ENCODE measurements at places on chromosomes 6 and 20. TPM values are rescaled to one million over a fixed set of nuclear protein-coding genes. Genes with fewer than 3 reads are reported as not detected.

DNA sequence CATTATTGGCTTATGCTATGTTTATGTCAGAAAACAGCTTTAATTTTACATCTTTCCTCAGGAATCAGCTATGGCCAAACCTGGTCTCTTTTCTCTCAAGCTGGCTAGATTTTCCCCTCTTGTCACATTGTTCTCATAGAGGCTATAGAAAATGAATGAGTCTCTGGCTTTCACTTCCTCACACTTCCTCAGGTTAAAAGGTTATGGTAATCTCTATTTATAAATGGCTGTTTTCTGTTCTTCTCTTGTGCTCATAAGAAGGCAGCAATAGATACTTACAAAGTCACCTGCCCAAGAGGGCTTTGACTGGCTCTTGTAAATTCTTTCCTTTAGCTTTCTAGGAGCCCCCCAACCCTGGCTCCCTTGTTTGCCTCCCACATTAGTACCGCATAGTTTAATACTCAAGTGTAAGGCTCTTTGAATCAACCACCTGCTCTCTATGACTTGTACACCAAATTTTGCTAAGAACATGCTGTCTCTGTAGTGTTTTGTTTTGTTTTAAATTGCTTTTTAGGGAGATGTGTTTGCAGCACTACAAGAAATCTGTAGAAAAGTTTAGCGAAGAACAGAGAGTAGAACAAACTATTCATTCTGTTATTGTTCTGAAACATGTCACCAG is 897.4 kb upstream of the CITED2 start:
- no peak for DNase-seq

DNA sequence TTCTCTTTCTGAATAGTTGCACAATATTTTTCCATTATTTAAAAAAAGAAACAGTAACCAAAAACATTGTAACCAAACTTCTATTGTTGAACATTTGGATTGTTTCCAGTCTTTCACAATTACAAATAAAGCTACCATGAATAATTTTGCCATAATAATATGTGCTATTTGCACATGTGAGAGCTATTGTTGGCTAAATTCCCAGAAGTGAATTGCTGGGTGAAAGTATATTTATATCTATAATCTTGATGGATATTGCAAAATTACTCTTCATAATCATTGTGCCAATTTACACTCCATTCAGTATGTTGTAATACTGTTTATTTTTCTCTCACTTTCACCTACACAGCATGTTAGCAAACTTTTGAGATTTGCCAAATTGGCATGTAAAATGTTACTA is 36.6 kb upstream of the SLC22A16 start:
- DNase-seq: no peak

DNA sequence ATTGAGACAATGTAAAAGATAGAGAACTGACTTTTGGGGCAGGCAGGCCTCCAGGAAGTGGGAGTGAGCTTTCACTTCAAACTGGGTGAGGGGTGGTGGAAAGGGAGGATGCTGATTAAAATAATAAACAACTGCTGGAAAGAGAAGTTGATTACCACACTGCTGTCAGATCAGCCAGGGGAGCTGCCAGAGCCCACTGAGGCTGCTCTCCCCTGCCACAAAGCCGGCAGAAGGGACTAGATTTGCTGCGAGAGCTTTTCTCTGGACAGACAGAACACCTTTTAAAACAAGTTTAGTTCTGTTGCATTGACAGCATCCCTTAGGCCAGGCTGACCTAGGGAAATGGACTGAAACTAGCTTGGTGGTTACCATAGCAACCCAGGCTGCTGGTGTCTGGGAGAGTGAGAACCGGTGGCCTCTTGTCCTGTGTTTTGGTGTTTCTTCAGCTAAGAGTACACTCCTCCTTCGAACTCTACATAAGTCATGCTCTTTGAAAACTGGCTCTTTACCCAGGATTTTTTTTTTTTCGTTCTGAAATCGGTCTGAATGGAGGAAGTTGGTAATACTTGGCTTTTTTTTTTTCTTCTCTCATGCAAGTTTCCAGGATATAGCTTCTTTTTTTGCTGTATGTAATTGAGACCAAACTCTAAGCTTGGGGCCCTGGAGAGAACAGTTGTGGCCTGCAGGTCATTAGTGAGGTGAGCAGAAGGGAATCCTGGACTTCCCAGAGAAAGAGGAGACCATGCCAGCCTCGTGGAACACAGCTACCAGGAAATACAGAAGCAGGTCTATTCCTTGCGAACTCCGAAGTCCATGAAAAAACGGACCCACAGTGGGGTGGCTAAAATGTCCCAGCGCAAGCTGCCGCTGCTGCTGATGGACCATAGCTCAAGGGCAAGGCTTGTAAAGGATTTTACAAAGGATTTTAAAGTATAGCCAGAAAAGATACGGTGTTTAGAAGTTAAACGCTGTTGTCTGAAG is 374.4 kb downstream of the UTRN start:
- no peak for DNase-seq

GRCh38 chr20:42492290-42492689 is 697.4 kb downstream of the PTPRT start:
- no peak for DNase-seq

- no peak for DNase-seq
Observed at GRCh38 chr6:118985123-118985830, 50.3 kb upstream of the MCM9 start.

GRCh38 chr6:154245506-154245905 is 111.1 kb downstream of the IPCEF1 start:
- no peak for DNase-seq

DNA sequence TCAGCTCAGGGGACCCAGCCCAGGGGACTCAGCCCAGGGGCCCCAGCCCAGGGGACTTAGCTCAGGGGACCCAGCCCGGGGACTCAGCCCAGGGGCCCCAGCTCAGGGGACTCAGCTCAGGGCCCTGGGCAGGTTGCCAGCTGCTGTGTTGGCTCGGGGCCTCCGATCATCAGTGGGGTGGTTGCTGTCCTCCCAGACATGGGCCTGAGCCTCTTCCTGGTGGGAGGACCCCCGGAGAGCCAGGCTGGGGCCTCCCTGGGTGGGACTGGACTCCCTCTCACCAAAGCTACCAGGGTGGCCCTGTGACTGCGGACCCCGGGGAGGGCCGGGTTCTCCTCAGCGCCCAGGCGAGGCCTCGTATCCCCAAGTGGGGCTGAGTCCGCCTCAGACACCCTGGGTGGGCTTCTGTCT is 4.4 kb downstream of the COL20A1 start:
- no peak for DNase-seq

WFDC5 gene
- total RNA-seq: not detected

DNA sequence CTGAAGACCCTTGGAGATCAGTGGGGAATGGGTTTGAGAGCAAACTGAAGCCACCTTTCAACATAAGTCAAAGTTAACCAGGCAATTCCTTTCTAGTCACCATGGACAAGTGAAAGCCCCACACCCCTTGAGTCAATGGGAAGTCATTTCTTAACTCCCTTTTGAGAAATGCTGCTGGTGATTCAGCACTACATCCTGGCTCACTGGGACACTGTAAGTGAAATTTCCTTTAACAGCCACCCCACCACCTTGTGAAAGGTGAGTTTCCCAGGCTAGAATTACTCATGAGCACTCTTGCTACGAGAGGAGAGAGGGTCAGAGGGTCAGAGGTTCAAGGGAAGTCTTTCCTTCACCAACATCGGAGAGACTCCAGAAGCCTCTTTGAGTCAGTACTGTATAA is 93.3 kb upstream of the MARCKS start:
- DNase-seq: no peak

- no peak for DNase-seq
Observed at GRCh38 chr20:17845701-17846475, 122.7 kb downstream of the SNX5 start.

GRCh38 chr6:169851641-169852503 is 100.5 kb downstream of the ERMARD start:
- DNase-seq: no peak

- no peak for DNase-seq
Observed at GRCh38 chr20:57622201-57622570, 2.0 kb upstream of the ZBP1 start.

- no peak for DNase-seq
Observed at GRCh38 chr6:16227048-16227562, 11.3 kb upstream of the GMPR start.

DNA sequence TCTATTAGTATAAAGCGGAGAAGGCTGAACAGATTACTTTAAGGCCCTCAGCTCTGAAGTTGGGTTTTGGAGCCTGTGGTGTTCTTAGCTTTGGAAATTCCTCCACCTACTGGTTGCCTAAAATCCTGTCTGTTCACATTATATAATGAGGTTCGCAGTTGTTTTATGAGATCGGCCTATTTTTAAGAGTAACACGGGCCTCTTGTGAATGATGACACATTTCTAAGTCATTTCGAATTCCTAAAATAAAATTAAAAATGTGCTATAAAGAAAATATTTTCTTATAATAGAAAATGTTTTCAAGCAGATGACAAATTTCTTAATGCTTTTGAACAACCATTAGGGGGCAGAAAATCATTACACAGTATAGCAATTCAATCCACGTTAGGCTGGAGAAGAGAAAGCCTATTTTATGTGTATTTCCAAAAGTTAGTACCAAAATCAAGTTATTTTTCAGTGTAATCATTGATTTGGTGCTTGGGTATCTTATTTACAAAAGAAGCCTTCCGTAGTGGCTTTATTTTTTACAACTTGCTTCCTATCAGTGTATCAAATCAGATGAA is 15.8 kb upstream of the FAM8A1 start:
- DNase-seq: no peak

GRCh38 chr6:37791156-37791919 is 28.2 kb upstream of the ZFAND3 start:
- peak; percentile 96 for DNase-seq

PDYN gene
- total RNA-seq: not detected
